ENCODE measurements at places on chromosomes 1 and 21. TPM values are rescaled to one million over a fixed set of nuclear protein-coding genes. Genes with fewer than 3 reads are reported as not detected.

The AKR1A1 gene
- 49.8 TPM for total RNA-seq

GRCh38 chr1:24921938-24922662 lies 8.0 kb downstream of the RUNX3 start:
- H3K36me3 ChIP-seq, result peaks cover 74% of the 10 kb centered on the region
- H3K4me1 ChIP-seq, result peaks cover 43% of the 10 kb centered on the region
- H3K27ac ChIP-seq, result no peak overlapping the region
- no peaks in the 10 kb centered on the region for H3K27me3 ChIP-seq

GRCh38 chr1:199307496-199308264 lies 668.8 kb downstream of the PTPRC start:
- no peak overlapping the region for H3K27ac ChIP-seq
- no peaks in the 10 kb centered on the region for H3K36me3 ChIP-seq
- no peaks in the 10 kb centered on the region for H3K27me3 ChIP-seq
- DNase-seq, result no peak
- no peaks in the 10 kb centered on the region for H3K4me1 ChIP-seq

The BCL2L15 gene
- 0.13 TPM for total RNA-seq

The NAV1 gene
- total RNA-seq, result 12.7 TPM

The FOXD3 gene
- 0.13 TPM for total RNA-seq

DNA sequence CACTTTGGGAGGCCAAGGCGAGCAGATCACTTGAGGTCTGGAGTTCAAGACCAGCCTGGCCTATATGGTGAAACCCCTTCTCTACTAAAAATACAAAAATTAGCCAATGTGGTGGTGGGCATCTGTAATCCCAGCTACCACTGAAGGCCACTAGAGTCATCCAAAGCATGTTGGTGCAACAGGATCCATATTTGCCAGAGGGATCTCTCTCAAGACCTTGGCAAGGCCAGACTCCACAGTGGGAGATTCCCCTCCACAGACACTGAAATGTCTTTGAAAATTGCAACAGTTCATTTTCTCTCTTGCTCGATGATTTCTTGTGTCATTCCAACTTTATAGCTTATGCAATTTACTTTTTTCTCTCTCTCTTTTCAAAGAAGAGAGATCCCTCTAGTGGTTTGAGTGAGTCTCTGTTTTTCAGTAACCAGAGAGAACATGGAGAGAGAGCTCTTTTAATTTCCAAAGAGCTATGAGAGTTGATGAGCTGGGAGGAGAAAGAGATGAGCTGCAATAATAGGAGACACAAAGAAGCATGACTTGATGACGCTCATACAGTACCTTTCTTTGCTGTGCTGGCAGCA lies 176.8 kb upstream of the USP25 start:
- H3K36me3 ChIP-seq, result no peaks in the 10 kb centered on the region
- no peaks in the 10 kb centered on the region for H3K4me1 ChIP-seq
- H3K27me3 ChIP-seq, result no peaks in the 10 kb centered on the region
- no peak overlapping the region for H3K4me3 ChIP-seq
- DNase-seq, result no peak
- no peak overlapping the region for H3K27ac ChIP-seq

DNA sequence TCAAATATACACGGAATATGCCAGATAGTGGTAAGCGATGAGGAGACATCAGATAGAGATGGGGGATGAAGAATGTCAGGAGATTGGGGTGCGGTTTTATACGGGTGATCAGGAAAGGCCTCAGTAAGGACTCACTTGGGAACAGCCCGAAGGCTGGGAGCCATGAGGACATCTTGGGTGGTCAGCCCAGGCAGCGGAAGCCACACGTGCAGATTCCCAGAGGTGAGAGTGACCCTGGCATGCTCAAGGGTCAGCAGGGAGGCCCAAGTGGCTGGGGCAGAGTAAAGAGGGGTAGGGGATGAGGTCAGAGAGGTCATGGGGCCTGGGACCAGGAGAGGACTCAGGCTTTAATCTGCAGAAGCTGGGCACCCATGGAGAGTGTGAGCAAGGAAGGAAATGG lies 106.6 kb downstream of the MATN1 start:
- no peak overlapping the region for H3K27ac ChIP-seq
- no peaks in the 10 kb centered on the region for H3K36me3 ChIP-seq
- H3K4me3 ChIP-seq, result no peak overlapping the region

- DNase-seq, result no peak
- peaks cover 41% of the 10 kb centered on the region for H3K36me3 ChIP-seq
- H3K4me3 ChIP-seq, result no peak overlapping the region
- H3K27me3 ChIP-seq, result no peaks in the 10 kb centered on the region
- no peak overlapping the region for H3K27ac ChIP-seq
- H3K4me1 ChIP-seq, result peaks cover 14% of the 10 kb centered on the region
Measured at GRCh38 chr1:27554759-27555699, 48.9 kb downstream of the AHDC1 start.

- H3K4me3 ChIP-seq, result peak overlapping the region; percentile 42
- no peaks in the 10 kb centered on the region for H3K36me3 ChIP-seq
Measured at GRCh38 chr1:155245163-155245524, 10.1 kb downstream of the ENTREP3 start.

DNA sequence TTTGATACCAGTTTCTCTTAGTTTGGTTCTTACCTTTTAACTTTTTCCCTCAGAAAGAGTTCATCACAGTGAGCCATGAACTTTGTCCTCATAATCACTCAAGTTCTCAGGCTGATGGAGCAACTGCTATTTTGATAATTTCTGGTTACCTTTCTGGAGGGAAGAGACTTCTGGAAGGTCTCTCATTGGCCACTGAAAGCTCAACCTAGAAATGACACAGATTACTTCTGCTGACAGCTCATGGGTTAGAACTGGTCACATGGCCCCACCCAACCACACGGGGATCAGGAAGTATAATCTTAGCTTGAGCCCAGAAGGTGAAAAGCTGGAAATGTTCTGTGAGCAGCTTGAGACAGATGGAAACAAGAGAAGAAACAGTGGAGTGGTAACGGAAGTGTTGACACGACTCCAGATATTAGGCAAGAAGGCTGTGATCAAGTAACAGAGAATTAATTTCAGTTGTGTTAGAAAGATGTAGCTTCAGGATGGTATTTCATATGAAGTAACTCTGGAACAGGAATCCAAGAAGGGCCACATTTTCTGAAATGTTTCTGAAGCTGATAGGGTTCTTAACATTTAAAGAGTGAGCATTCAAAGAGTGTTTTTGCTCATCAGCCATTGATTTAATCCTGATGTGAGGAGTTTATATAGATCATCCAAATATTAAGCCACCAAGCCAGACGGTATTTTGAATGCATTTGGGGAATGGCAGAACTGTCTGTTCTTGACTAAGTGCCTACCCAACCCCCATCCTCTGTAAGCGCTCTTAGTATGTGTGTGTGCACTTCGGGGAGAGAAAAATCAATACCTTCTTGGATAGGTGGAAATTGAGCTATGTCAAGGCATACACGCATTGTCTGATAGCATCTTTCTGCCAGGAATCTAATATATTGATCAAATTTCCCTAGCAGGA lies 21.9 kb upstream of the XPR1 start:
- DNase-seq, result no peak
- no peaks in the 10 kb centered on the region for H3K36me3 ChIP-seq
- H3K4me3 ChIP-seq, result no peak overlapping the region
- H3K27ac ChIP-seq, result no peak overlapping the region
- H3K4me1 ChIP-seq, result no peaks in the 10 kb centered on the region

- H3K4me3 ChIP-seq, result no peak overlapping the region
- no peaks in the 10 kb centered on the region for H3K27me3 ChIP-seq
- H3K36me3 ChIP-seq, result peaks cover 3% of the 10 kb centered on the region
- peak overlapping the region; percentile 86 for H3K27ac ChIP-seq
Measured at GRCh38 chr1:41629141-41629540, 144.7 kb upstream of the EDN2 start.

The BMP8A gene
- not detected for total RNA-seq

GRCh38 chr1:177944016-177944949 lies 25.6 kb downstream of the SEC16B start:
- no peak overlapping the region for H3K27ac ChIP-seq
- no peak for DNase-seq
- H3K36me3 ChIP-seq, result no peaks in the 10 kb centered on the region
- H3K4me3 ChIP-seq, result no peak overlapping the region

The KRTAP12-2 gene
- total RNA-seq, result not detected

DNA sequence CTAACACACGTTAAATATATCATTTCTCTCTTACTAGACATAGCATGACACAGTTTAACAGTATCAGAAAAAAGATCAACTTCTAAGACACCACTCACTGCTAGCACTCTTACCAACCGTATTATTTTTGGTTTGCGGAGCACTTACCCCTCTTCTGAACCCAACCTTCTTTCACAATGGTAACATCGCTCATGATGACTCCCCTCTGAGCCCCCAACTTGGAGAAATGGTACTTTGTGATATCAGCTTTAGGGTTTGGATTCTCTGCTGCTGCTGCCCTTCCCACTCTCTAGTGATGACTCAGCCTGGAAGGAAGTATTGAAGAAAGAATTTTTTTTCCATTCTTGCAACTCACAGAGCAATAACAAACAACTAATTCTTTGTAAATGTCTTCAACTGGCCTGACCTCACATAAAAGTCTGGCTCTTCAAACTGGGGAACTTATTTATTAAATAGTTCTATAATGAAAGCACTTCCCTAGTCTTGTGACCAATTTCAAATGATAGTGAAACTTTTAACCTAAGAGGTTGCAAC lies 7.0 kb downstream of the AKT3 start:
- no peaks in the 10 kb centered on the region for H3K27me3 ChIP-seq
- peak; percentile 70 for DNase-seq
- peak overlapping the region; percentile 27 for H3K4me3 ChIP-seq
- H3K4me1 ChIP-seq, result peaks cover 30% of the 10 kb centered on the region
- H3K27ac ChIP-seq, result peak overlapping the region; percentile 93

The TSPEAR gene
- total RNA-seq, result not detected
